LoVo (cell line): ENCODE measurements at places on chromosomes 6 and 20.

DNA sequence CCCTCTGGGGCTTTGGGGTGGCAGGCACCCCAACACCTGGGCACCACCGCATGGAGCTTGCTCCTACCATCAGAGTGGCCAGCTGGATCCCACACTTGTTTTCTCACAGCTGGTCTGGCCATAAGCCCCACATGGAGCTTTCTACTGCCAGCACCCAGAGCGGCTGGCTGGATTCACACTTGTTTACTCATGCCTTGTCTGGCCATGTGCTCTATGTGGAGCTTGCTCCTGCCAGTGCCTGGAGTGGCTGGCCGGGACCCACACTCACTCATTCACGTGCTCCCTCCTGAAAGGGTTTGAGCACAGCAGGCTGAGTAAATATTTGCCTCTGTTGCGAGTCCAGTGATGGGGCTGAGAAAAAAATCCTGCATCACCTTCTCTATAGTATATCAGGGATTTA lies 487.0 kb downstream of the CD109 start:
- DNase-seq = no peak

DNA sequence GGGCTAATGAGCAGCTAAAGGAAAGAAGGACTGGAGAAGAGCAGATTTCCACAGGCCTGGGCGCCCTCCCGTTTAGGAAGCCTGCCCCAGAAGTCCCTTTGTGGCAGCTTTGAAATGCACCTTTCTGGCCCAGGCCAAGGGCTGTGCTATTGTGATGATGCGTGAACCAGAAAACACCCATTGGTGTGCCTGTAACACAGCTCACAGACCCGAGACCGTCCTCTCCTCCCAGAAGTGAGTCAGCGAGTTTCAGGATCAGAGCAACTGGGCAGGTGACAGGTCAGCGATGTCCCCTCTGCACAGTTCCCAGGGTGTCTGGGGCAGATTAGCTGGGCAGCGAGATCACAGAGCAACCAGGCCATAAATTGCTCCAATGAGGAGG lies 71.9 kb upstream of the SULF2 start:
- no peak for DNase-seq

DNA sequence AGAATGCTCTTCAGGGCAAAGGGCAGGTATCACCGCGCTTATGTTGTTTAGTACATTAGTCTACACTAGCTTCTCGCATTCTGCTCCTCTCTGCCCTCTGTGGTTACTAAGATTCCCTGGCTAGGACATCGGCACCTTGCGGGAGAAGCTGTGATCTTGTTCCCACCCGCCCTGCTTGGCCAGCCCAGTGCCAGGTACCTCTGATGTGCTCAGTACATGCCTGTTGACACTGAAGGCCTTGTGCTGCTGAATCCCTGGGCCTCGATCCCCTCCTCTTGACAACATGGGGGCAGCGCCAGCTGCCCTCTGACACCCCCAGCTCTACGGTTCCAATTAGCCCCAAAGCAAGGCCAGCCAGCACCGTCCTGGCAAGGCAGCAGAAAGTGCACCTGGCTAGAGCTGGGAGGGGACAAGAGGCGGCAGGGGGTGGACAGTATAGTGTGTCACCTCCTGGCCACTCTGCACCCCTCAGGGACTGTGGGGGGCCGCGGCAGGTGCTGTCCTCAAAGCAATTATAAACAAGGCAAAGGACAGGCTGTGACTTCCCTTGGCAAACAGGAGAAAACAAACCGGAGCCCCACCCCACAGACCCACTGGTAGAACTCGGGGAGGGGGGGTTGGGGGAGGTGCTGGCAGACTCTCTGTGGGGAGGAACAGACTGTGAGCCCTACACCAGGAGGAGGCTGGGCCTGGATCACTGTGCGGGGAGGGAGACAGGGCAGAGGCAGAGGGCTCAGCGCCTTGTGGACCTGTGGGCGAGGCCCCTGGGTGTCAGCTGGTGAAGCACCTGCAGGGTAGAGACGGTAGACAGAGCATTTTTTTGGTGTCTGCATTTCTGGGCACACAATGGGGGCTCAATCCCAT lies 7.1 kb downstream of the TFEB start:
- DNase-seq = no peak

- DNase-seq = no peak
Observed at GRCh38 chr6:169409742-169410312, 156.2 kb upstream of the THBS2 start.

GRCh38 chr6:13383328-13384163 lies 55.2 kb upstream of the TBC1D7 start:
- DNase-seq = no peak
